ENCODE measurements at places on chromosomes 12 and 14.

GRCh38 chr14:68779761-68780323 lies 13.0 kb downstream of the ZFP36L1 start:
- DNase-seq = no peak

DNA sequence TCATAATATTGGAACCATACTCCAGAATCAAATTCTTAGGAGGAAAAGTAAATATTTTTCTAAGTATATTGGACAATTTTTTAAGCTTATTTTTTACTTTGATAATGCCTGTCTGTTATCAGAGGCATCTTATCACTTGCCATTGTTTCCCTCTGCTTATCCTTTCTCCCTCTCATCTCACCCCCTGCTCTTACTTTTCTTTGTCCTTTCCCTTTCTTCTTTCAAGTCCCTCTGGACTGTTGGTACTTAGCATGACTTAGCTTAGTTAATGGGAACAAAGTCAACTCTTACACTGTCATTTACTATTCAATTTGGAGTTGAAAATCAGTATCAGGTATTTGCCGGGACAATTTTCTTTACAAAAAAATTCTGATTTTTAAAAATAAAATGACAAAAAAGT lies 45.2 kb downstream of the ABCD2 start:
- DNase-seq = no peak

GRCh38 chr14:41446008-41446407 lies 160.7 kb upstream of the LRFN5 start:
- DNase-seq = no peak

- DNase-seq = no peak
Measured at GRCh38 chr12:4809013-4809448, 88.8 kb downstream of the GALNT8 start.

- no peak for DNase-seq
Measured at GRCh38 chr12:47164724-47165439, 85.1 kb upstream of the AMIGO2 start.

All from spleen (tissue), 13 donors.